ENCODE measurements at places on chromosomes 6 and 20.
A peak's percentile ranks its signal among the peaks of the same experiment; 100 is the strongest.

- DNase-seq, result no peak
Observed at GRCh38 chr6:53360093-53360912, 11.6 kb upstream of the ELOVL5 start.

DNA sequence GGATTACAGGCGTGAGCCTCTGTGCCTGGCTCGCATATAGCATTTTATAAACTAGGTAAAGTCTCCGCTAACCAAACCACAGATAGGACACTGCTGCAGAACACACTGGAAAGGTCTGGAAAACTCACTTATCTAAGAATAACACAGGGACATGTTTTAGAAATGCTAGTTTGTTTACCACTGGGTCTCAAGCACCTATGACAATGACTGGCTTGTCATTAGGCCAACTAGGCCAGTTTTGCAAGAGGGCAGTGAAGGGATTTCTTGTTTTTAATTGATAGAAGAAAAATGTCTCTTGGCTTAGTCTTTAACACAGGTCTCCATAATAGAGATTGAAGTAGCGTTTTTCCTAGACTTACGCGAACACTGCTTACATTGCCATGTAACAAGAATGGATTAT lies 201.4 kb downstream of the TMEM242 start:
- no peak for DNase-seq

DNA sequence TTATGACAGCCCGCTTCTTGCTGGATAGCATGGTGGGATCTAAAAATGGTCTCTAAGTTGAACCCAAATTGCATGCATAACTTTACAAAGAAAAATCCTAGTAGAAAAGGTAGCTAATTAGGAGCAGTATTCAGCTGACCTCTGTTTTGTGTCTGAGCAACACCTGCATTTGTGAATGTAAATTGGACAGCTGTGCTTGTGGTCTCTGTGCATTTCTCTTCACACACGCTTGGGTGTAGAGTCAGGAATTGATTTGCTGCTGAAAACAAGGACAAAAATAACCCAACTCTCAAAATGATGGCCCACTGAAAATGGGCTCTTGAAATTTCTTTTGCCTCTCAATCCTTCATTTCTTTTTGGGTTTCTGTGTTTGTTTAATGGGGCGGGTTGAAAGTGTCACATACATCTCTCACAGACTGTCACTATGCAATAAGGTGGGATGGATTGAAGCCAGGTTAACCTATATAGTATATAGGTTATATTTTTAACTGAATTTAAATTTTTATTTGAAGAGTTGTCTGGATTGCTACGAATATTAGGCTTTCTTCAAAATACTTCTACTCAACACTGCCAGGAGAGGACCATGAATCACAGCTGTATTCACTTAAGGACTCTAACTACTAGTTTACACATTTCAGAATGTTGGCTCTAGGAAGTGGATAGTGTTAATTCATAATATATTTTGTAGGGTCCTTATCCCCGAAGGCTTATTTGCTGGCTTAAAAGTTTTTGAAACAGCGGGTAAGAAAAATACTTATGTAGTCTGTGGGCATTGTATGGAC lies 46.5 kb downstream of the SOBP start:
- no peak for DNase-seq

- no peak for DNase-seq
Observed at GRCh38 chr20:22532598-22532997, 51.8 kb downstream of the FOXA2 start.

DNA sequence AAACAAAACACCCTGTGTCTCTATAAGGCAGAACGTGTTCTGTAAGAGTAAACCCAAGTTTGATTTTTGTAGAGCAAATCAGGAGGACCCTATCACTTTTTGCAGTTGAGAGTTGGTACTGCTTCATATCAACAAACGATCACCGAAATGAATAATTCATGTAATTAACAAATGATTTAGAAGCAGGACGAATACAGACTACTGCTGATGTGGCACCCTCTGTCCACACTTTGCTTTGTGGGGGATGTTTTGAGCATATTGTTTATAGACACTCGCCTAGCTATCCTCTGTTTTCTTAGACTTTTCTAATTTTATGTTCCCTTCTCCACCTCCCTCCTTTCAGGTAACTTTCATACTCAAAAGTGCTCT lies 1.5 kb downstream of the CD2AP start:
- DNase-seq, result no peak

GRCh38 chr6:35057449-35058357 lies 83.4 kb downstream of the TCP11 start:
- DNase-seq, result no peak

DNA sequence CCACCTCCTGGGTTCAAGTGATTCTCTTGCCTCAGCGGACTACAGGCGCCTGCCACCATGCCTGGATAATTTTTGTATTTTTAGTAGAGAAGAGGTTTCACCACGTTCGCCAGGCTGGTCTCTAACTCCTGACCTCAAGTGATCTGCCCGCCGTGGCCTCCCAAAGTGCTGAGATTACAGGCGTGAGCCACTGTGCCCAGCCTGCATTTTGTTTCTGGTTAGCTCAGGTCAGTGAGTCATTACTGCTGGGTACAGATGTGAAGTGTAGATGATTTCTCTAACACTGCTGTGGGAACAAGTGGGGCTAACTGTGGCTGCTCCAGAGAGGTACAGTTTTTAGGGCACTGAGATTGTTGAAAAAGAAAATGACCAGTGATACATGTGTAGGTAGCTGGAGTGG lies 188.6 kb downstream of the PRL start:
- DNase-seq, result peak; percentile 51

DNA sequence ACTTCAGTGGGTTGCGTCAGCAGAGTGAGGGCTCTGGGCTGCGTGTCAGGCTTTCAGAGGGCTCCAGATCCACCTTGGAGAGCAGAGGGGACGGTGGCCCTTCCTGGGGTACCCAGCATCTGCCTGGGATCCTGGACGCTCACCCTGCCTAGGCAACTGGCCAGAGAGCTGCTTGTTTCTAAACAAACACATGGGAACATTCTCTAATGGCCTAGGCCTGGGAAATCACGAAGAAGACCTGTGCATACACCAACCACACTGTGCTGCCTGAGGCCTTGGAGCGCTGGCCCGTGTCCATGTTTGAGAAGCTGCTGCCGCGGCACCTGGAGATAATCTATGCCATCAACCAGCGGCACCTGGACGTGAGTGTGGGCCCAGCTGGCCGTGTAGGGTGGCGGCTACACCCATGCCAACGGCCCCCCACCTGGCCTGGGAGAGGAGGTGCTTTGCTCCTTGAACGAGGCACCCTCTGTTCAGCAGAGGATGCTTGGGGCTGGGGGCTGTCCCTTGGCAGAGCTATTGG lies 32.2 kb downstream of the PYGB start:
- DNase-seq, result no peak

DNA sequence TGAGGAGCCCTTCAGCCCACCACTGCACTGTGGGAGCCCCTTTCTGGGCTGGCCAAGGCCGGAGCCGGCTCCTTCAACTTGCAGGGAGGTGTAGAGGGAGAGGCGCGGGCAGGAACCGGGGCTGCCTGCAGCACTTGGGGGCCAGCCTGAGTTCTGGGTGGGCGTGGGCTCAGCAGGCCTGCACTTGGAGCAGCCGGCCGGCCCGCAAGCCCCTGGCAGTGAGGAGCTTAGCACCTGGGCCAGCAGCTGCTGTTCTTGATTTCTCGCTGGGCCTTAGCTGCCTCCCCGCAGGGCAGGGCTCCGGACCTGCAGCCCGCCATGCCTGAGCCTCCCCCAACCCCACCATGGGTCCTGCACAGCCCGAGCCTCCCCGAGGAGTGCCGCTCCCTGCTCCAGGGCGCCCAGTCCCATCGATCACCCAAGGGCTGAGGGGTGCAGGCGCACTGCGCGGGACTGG lies 101.7 kb upstream of the ADGRB3 start:
- DNase-seq, result no peak

- DNase-seq, result peak; percentile 72
Observed at GRCh38 chr6:117498159-117498558, 15.7 kb downstream of the DCBLD1 start.

Data from RCC 7860 (cell line).